ENCODE measurements at places on chromosomes 12 and 14.
A peak's percentile ranks its signal among the peaks of the same experiment; 100 is the strongest.

DNA sequence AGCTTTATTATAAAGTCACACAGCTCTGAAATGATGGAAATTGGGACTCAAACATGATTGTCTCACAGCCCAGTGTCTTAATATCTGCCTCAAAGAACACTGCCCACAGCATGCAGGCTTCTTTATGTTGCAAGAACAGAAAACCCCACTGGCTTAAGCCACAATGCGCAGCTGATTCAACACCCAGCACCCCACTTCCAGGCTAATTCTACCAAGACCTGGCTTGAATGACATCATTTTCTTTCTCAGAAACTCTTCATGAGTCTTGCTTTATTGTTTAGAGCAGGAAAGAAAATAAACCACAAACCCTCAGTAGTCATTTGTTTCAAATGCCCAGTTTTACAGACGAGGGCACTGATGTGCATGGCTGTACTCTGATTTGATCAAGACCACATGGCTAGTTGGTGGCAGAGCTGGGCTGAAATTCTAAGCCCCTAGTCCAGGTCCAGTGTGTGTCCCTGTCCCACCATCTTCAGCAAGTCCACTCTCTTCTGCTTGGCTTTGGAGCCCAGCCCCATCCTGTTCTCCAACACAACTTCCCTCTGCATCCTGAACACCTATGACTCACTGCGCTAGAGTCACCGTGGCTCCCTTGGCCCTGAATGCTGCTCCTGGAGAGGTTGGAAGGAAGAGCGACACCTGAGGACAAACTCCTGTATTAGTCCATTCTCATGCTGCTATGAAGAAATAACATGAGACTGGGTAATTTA, 50.3 kb upstream of the SRSF5 start:
- peak; percentile 93 for DNase-seq

- DNase-seq = no peak
Observed at GRCh38 chr12:124477107-124477915, 90.1 kb downstream of the NCOR2 start.

DNA sequence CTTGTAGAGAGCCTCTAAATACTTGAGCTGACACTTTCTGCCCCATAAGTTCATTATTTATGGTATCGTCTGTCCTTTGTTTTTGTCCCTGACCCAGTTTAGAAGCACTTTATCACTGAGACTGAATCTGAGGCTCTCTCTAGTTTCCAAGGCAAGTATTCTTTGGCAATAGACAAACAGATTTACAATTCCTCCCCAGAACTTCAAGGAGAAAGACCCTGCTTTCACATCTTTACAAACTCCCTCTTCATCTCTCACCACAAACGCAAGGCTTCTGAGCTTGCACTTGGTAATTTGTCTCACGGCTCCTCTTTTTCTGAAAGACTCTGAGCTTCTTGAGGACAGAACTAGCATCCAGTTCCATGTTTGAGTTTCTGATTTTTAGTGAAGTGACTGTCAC, 49.8 kb upstream of the PARP11 start:
- DNase-seq = no peak

GRCh38 chr12:113831016-113831415, 135.1 kb downstream of the RBM19 start:
- DNase-seq = peak; percentile 24

- DNase-seq = no peak
Observed at GRCh38 chr12:116959845-116960514, 49.2 kb downstream of the FBXW8 start.

DNA sequence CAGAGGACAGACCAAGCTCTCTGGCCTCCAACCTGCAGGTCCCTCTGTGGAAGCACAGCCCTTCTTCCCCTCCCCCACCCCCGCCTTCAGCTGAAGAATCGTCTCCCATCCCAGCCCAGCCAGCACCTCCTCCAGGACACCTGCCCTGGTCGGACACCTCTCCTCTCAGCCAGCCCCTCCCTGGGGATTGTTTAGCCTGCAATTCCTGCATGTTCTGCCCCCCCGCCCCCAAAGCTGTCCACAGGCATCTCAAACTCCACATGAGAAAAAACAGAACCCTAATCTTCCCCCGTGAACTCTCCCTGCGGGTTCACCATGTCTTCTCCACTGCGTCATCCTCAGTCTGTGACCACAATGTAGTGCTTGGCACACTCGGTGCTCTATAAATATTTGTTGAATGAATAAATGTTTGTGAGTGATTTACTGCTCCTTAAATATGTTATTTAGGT, 24.1 kb downstream of the PRIMA1 start:
- no peak for DNase-seq

DNA sequence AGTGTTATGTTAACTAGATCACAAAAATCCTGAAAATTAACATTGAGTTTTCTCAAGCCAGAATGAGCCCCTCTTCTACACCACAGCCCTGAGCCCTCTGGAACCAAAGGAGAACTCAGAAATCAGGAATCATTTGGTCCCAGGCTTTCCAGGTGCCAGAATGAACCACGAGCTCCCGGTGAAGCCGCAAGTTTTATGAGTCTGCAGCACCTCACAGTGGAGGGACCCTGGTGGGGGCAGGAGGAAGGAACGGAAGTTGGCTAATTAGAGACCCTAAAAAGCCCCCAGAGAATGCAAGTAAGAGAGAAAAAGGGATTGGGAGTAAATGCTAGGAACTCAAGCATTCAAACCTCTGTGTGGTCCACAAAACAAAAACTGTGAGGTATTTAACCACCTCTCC, 52.9 kb upstream of the BCL2L14 start:
- no peak for DNase-seq

Measured in AG09309 (cell line).